Left lung (tissue), 14 donors: ENCODE measurements at places on chromosomes 11 and 22. TPM values are rescaled to one million over a fixed set of nuclear protein-coding genes. Genes with fewer than 3 reads are reported as not detected.

C22orf42 gene
- polyA plus RNA-seq, result not detected

GRCh38 chr11:1796413-1797011, 32.8 kb upstream of the CTSD start:
- DNase-seq, result no peak

GRCh38 chr11:111734101-111734953, 31.9 kb downstream of the PPP2R1B start:
- no peak for DNase-seq

SDHAF2 gene
- 42.6 TPM for polyA plus RNA-seq

- no peak for DNase-seq
These were observed 200.9 kb downstream of the AASDHPPT start for GRCh38 chr11:106278391-106278790.

DNA sequence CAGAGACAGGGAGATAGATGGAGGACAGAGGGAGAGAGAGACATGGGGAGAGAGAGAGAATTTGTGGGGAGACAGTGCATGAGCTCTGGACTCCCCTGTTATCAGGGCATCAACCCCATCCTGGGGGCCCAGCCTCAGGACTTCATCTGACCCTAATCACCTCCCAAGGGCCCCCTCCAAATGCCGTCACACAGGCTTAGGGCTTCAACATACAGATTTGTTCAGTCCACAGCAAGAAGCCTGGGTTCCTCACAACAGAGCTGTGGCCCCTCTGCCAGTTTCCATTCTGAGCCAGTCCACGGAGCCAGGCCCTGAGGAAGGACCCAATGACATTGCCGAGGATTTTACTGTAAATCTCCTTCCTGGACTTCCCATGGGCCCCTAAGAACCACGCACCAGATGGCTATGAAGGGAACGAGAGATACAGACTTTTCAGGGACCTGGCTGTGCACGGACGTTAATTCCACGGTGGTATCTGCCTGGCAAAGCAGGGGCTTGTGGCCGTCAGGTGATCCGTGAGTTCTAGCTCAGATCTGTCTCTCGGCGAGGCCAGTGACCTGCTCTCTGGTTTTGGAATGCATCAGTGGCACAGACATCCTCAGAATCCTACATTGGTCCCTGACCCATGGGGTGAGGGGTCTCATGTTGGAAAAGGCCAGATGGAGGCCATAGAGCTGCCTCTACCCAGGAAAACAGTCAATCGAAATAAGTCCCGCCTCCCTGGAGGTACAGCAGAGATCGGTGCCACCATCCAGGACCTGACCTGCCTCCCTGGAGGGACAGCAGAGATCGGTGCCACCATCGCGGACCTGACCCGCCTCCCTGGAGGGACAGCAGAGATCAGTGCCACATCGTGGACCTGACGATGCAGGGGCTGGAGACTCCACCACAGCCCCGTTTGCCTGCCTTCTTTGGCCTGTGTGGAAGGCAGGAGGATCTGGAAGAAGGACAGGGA, 8.7 kb upstream of the B4GALNT4 start:
- DNase-seq, result no peak

DNA sequence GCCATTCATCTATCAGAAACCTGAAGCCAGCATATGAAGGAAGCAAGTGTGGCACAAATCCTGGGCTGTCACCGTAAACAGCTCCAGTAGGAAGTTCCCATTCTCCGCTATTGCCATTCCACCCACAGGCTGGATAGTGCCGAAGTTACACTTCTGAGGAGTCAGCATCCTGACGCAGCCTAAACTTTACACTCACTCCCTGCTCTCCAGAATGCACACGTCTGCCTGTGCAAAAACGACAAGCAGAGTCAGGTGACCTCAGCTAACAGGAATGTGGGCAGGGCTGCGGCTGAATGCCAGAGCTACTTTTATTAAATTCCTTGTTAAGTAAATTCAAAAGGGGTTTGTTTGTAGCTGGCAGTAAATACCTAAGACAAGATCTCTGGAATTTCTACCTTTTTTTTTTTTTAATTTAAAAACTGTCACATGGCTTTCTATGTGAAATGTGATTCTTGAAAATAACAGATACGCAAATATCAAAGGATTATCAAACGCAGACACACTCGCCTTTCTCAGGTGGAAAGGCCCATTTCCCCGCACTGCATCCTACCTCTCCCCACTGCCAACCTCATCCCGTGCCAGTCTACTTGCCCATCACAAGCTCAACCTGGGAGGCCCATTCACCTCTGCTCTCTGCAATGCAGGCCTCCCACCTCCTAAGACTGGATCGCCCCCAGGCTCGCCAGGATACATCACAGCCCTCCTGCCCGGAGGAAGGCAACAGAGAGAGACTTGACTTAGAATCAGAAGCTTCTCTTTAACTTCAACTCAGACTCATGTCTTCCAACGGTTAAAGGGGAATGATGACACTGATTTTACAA, 33.5 kb downstream of the NFRKB start:
- DNase-seq, result peak; percentile 80

APOBEC3H gene
- not detected for polyA plus RNA-seq

DNA sequence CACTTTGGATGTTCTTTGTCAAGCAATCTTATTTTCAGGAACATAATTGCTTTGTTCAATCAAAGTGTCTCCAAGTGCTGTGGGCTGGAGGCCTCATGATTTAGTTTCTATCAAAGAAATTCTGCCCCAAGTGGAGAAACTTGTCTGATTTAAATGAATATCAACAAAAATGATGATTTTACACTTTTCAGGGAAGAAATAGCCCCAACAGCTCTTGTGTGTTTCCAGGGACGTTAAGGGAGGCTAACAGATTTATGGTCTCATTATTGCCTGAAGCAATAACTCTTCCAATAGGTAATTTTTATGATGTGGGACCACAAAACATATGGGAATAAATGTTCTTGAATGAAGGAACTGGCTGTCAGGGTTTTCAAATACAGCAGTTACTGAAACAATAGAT, 699.1 kb downstream of the FAM181B start:
- DNase-seq, result no peak

RCOR2 gene
- polyA plus RNA-seq, result 14.4 TPM

TYR gene
- polyA plus RNA-seq, result not detected

DNA sequence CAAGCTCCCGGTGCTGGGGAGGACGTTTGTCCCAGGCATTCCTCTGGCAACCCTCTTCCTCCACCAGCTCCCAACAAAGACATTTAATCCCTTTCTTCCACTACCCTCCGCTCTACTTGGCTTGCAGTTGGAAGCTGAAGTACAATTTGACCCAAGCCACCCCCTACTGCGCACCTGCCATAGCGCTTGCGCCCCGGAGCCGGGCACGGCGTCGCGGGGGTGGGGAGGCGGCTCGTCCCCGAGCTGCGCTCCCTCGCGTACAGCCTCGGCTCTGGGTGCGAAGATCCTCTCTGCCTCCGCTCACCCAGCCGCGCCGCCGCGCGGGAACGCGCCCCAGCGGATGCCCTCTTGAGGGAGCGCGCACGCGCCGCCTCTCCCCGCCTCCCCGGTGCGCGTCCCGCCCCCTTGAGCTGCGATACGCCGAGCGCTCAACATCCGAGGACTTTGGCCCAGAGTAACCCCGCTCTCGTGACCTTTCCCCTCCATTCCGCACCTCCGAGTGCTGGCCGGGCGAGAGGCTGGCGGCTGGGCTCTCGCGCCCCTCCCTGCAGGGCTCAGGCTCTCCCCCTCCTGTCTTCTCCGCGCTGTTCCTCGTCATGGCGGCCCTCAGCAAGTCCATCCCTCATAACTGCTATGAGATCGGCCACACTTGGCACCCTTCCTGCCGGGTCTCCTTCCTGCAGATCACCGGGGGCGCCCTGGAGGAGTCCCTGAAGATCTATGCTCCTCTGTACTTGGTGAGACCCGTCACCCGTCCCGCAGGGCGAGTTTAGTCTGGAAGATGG, at the start of gene TMEM135:
Gene TMEM135, plus strand, starts transcription at position 485 of the 785 bp plus-strand sequence. Its CDS starts 112 bp downstream, at position 597.
- DNase-seq, result peak; percentile 95

OR5AL1 gene
- not detected for polyA plus RNA-seq

LIPT2 gene
- 3.2 TPM for polyA plus RNA-seq

DNA sequence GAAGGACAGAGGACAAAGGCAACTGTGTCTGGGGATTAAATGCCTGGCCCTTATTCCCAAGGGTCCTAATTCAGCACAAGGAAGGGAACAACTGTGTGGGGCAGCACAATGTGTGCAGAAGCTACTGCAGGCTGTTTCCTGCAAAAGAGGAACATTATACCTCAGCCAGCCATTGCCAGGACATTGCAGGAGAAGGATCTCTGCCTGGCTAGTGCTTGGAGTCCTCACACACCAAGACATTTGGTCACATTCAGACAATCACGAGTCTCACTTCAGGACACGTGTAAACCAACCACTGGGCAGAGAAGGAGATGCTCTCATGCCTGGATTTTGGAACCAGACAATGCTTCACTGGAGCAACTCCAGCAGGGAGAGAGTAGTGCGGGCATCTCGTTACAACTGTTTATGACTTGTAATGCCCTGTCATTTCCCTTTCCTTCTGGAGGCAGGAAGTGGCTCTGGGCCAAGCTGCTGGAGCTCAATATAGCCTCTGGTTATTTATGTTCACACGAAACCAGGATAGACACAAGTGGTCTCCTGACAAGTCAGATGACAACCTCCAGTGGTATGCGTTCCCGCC, 23.9 kb upstream of the ZC3H12C start:
- DNase-seq, result peak; percentile 56

GRCh38 chr11:100851584-100852152, 164.6 kb downstream of the ARHGAP42 start:
- DNase-seq, result no peak

CD3D gene
- polyA plus RNA-seq, result 0.54 TPM

GRCh38 chr11:68269414-68270081, 2.2 kb downstream of the C11orf24 start:
- DNase-seq, result no peak

DNA sequence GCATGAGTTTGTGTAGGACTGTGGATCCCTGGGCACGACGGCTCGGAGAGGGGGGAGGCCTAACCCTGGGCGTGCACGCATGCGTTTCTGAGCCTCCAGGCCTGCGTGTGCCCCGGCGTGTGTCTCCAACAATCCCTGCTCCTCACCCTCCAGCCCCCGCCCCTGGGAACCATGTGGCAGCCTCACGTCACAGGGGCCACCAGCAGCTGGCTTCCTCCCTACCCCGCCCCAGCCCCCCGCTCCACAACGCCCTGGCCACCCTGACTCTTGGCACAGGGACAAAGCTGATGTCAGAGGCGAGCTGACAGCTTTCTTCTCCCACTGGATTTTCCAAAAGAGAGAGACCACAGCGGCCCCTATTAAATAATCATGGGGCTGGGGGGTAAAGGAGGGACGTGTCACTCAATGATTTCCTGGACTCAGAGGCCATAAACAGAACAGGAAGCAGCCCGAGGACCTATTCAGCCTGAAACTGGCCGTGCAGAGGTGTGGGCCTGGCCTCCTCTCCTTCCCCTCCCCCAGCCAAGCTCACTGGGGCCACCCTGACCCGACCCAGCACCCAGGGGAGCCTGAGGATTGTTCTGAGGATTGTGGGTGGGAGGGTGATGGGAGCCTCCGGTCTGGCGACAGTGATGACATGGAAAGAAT, 6.8 kb upstream of the LIF start:
- DNase-seq, result no peak

- no peak for DNase-seq
These were observed 21.2 kb upstream of the FEZ1 start for GRCh38 chr11:125517116-125517770.

TMPRSS5 gene
- 0.68 TPM for polyA plus RNA-seq

OR56A1 gene
- not detected for polyA plus RNA-seq

DNA sequence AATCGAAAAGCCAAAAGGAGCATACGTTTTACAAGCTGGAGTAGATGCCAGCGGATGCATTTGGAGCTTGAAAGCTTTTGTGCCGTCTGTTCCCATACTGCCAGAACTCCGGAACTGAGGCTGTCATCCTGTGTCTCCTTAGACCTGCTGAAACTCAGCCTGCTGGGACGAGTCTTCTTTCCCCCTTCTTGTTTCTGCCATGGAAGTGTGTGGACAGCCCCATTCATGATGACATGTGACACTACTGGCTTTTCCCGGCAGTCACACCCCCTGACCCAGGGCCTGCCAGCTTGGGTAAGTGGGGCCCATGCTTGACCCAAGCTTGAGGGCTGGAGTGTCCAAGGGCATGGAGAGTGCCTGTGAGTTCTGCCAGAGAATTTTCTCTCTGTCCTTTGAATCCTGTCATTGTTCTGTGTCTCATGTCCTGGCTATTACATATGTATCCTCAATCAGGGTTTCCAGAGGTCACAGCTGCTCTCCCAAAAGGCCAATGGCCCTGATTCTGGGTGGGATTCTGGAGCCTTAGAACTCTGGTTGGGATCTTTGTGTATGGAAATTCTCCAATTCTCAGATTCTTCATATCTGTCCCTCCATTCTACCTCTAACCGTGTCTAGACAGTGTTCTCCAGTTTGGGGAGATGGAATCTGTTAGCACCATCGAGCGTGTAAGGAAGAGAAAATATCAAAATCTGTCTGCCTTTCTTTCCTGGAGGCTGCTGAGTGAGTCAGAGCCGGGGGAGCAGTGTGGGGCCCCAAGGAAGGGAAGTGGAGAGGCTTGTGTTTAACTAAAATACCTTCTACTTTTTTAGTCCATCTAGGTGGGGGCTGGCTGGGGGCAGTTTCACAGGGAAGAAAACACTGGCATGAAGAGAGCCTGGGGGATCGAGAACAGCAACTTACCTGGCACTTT, 73.2 kb downstream of the KIAA1671 start:
- no peak for DNase-seq

MB gene
- polyA plus RNA-seq, result 0.67 TPM

DNA sequence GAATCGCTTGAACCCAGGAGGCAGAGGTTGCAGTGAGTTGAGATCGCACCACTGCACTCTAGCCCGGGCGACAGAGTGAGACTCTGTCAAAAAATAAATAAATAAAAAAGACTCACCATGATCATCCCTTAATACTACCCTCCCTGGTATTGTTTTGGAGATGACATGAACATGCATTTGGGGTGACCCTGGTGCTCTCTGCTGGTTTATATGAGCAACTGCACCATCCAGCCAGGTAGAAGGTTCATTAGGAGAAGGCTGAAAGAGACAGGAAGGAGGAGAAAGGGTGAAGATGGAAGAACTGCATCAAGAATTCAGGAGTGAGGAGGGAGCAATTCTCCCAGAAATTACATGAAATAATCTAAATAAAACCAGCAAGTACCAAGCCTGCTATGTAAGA, 37.8 kb downstream of the SLC5A1 start:
- no peak for DNase-seq

- no peak for DNase-seq
These were observed 36.5 kb downstream of the CTTN start for GRCh38 chr11:70434813-70435278.

- no peak for DNase-seq
These were observed 4.0 kb downstream of the YPEL4 start for GRCh38 chr11:57645689-57646085.

APOBEC3B gene
- 9.5 TPM for polyA plus RNA-seq

DNA sequence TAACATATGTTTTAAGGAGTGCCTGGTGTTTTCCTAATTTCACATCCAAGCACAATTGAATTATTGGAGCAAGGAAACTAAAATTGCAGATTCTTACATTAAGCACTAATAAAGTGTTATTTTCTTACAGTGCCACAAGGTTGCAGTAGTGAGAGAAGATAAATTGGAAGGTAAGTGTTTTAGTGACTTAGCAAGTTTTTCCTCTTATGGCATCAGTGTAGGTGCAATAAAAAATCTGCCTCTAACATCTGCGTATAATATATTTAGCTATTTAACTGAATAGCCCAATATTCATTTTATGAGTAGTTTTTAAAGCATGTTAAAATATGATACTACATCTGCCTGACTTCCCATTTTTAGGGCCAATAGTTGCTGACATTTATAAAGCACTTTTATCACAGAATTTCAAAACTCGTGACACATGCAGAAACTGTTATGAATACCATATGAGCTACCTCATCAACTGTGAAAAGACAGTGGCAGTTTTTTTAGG, 19.0 kb downstream of the POLD3 start:
- peak; percentile 32 for DNase-seq
